Endothelial cell of umbilical vein (primary cell): ENCODE measurements at places on chromosomes 13 and 19. TPM values are rescaled to one million over a fixed set of nuclear protein-coding genes. Genes with fewer than 3 reads are reported as not detected.

- peak; percentile 14 for DNase-seq
Observed at GRCh38 chr19:16615808-16616207, 12.2 kb downstream of the MED26 start.

The SIGLEC12 gene
- not detected in 2 replicates for total RNA-seq

- no peak for DNase-seq
Observed at GRCh38 chr19:55146705-55147273, 2.2 kb downstream of the TNNT1 start.

DNA sequence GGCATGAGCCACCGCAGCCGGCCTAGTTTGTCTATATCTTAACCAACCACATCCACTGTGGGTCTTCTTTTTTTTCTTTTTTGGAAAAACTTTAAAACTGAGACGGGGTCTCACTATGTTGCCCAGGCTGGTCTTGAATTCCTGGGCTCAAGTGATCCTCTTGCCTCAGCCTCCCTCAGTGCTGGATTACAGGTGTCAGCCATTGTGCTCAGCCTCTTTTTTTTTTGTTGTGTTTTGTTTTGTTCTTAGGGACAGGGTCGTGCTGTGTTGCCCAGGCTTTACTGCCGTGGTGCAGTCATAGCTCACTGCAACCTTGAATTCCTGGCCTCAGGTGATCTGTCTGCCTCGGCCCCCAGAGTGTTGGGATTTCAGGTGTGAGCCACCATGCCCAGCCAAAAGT lies 7.4 kb downstream of the SNRNP70 start:
- no peak for DNase-seq

DNA sequence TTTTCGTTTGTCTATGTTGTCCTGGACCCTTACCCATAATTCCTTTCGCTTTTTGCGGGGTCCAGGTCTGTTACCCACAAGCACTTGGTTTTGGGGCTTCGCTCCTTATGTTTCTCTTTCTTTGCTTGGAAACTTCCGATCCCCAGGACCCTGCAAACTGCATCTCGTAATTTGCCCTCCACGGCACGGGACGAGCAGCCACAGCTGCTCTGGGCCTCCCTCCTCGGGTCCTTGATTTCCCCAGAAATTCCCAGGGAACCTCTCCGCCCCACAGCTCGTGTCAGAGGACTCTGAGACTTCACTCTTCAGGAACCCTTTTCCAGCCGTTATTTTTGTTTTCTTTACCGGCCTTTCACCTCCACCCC lies 599 bp downstream of the SNRNP70 start:
- no peak for DNase-seq

DNA sequence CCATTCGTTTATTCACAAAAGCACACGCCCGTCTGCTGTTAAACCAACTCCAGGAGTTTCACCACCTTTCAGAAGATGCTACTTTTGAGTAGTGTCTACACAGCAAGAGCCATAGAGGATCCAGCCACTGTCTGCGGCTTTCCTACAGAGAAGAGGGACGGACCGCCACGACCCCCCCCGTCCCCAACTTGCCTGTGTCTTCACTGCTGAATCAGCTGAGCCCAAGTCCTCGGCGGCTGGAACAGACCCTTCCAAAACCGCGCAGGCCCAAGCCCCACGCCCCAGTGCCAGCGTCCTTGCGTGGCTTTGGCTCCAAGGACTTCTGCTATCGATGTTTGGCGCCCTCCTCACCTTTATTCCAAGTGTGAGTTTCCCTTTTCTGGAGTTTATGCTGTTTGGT lies 65.1 kb downstream of the SPACA7 start:
- DNase-seq: no peak

- no peak for DNase-seq
Observed at GRCh38 chr13:24249624-24250023, 59.8 kb upstream of the C1QTNF9 start.

DNA sequence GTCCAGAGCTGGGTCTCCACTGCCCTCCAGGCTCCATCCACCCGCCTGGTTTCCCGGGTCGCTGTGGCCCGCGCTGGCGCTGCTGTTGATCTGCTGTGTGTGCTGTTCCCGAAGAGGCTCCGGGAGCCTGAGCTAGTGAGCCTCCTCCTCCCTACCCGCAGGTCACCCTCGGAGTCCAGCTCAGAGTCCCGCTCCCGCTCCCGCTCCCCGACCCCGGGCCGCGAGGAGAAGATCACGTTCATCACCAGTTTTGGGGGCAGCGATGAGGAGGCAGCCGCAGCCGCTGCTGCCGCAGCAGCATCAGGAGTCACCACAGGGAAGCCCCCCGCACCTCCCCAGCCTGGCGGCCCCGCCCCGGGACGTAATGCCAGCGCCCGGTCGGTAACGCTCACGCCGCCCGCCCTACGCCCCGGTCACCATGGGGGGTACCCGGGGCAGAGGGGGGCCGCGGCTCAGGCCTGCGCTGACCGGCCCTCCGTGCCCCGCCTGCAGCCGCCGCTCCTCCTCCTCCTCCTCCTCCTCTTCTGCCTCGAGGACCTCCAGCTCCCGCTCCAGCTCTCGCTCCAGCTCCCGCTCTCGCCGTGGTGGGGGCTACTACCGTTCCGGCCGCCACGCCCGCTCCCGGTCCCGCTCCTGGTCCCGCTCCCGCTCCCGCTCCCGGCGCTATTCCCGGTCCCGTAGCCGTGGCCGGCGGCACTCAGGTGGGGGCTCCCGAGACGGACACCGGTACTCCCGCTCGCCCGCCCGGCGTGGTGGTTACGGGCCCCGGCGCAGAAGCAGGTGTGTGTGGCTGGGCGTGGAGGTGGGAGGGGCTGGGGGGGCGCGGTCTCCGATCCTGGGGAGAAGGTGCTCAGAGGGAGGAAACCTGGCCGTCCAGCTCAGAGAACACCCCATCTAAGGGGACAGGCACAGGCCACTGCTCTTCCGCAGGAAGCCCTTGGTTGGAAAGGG lies 12.2 kb downstream of the ZNF296 start:
- no peak for DNase-seq

- no peak for DNase-seq
Observed at GRCh38 chr13:106738186-106738678, 170.3 kb upstream of the ARGLU1 start.

The IFNL1 gene
- total RNA-seq: not detected in 2 replicates

DNA sequence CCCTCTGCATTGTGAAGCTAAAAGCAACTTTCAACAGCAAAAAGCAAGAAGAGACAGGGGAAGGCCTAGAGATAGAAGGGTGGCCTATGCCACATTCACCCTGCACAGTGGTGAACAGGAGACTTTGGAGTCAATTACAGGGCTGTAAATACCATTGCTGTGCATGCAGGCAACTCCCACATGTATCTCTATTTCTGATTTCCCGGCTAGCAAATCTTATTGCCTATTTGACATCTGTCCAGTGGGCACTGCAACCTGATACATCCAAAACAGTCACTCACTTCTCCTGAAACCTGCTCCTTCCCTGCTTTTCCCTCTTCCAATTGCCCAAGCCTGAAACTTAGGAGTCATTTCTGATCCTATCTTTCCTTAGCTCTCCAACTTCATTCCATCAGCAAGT lies 13.4 kb downstream of the RUBCNL start:
- no peak for DNase-seq

The ARL11 gene
- 0.20 and 0.23 TPM in 2 replicates for total RNA-seq

The SYNE4 gene
- total RNA-seq: 0.62 and 1.3 TPM in 2 replicates

The BRD4 gene
- total RNA-seq: 117 and 125 TPM in 2 replicates

- no peak for DNase-seq
Observed at GRCh38 chr13:36174923-36175322, 39.4 kb downstream of the SOHLH2 start.

GRCh38 chr13:99973163-99973807 lies 1.7 kb upstream of the ZIC5 start:
- DNase-seq: no peak

- DNase-seq: no peak
Observed at GRCh38 chr19:19026299-19026971, 6.9 kb downstream of the SUGP2 start.

- peak; percentile 26 for DNase-seq
Observed at GRCh38 chr13:110758195-110758805, 44.8 kb downstream of the ING1 start.

DNA sequence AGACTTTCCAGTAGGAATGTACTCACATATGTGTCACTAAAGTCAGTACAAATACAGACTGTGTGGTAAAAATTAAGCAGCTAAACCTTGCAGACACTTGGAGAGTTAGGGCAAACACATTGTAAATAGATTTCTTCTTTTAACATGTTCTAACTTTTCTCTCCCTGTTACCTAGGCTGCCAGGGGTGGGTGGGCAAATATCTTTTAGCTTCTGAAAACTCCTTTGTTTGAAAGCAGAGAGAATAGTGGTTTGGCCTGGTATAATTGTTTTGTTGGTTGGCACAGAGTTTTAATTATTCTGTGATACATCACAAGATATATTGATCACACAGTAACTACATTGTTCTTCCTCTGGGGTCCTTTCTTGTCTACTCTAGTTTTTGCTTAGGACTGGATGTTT lies 289.8 kb upstream of the DACH1 start:
- DNase-seq: no peak

DNA sequence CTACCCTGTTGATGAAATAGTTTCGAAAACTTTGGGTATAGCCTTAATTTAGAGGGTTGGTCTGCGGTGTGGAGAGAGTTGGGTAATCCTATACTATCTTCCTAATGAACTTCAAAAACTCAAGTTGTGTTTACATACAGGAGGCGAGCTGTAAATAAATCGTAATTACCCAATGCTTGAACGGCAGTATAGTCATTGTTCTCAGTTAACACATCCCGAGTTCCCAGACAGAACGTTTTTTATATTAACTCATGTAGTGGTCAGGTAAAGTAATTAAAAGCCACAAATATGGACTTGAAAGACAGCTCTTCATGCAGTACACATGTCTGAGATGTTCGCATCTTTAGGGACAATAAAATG lies 1.5 kb downstream of the PDS5B start:
- DNase-seq: peak; percentile 59

- no peak for DNase-seq
Observed at GRCh38 chr19:33410915-33411401, 37.4 kb downstream of the CEBPG start.

DNA sequence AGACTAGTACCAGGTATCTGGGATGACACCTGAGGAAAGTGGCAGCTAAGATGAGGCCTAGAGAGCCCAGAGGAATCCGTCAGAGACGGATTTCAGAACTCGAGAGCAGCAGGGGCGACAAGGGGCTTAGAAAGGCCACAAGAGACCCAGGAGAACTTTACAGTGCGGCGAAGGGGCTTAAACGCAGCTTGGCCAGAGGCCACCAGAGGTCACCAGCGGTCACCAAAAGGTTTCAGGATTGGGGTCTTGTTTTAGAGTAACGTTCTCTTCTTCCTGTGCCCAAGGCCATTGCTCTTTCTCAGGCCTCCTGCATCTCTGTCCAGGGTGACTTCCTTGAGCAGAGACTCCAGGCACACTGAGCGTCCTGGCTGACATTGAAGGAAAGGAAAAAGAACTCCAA lies 2.2 kb downstream of the ZSCAN22 start:
- DNase-seq: no peak

DNA sequence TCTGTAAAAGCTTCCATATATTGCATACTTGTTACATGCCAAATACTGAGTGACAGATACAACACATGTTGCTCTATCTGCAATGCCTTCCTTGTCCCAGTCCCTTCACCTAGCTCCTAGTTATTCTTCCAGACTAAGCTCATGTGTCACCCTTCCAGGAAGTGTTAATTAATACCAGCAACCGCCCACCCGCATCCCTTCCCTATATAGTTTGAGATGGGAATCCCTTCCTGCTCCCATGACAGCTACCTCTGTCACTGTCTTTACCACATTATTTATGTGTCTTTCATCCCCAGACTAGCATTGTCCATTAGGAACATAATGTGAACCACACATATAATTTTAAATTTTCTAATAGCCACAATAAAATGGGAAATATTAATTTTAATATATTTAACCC lies 49.5 kb upstream of the FRY start:
- no peak for DNase-seq

DNA sequence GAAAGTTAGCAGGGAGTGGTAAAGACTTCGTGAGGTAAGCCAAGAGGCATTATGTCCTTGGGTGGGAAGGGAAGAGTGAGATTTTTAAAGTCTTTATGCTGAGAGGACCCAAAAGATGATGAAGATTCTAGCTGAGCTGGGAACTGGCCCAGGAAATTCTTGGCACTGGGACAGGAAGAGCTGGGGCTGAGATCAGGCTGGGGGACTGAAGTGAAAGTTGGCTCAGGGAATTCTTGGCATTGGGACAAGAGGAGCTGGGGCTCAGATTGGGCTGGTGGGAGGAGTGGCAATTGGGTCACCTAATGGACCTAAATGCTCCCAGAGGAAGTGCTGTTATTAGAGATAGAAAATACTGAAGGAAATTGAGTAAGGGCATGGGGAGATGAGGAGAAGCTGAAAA lies 8.8 kb downstream of the SCEL start:
- DNase-seq: peak; percentile 71

The KLK10 gene
- not detected in 2 replicates for total RNA-seq

DNA sequence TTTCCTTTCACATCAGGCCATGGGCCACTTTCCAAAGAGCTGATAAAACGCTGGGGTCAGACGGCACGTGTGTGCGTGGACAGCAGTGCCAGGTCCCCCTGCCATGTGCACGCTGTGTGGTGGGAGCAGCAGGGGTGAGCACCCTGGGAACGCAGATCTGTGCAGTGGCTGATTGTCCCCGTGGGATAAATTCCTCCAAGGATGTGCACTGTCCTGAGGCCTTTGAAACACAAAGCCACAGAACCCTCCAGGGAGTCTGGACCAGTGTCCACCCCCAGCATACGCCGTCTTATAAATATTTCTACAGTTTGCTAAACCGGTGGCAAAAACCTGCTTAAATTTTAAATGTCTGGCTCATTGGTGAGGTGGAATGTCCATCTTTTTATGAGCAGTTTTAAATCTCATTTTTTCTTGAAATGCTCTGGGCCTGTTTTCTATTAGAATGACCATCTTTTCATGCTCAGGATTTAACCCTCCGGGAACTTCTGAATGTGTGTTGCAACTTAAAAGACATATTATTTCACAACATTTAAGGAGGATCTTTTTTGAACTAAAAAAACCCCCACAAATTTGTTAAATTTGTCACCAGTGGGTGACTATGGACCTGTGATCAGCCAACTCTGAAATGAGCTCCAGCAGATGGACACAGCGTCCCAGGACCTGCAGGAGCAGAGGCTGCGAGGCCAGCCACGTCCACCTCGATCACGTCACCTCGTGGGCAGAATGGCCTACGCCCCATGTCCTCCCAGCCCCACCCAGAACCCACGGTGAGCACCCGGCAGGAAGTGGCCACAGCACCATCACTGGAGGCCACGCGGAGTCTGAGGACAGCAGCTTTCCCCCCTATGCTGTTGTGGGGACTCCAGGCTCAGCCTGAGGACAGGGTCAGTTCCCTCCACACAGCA lies 68.6 kb downstream of the RASA3 start:
- no peak for DNase-seq

- DNase-seq: no peak
Observed at GRCh38 chr19:46317339-46317738, 20.5 kb downstream of the HIF3A start.

GRCh38 chr13:107099661-107100060 lies 531.7 kb upstream of the ARGLU1 start:
- DNase-seq: no peak

DNA sequence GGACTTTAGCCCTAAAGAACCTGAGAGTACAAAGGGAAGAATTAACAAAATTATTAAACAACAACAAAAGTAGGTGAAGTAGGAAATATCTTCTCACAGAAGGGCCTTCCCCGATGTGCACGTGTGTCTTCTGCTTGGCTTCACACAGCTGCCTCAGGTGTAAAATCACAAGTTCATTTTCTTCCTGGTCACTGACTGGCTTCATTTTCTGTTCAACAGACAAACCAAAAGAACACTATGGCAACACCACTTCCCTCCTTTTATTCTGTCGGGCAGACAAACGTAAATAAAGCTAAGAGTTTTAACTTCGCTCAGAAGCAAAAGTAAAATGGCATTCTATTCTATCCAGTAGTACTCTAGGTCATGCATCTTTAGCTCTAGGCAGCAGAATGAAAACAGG lies 140.9 kb downstream of the TBC1D4 start:
- DNase-seq: no peak
